ENCODE measurements at places on chromosomes 1 and 21.

- no peak for DNase-seq
These were observed 67.2 kb downstream of the TTLL7 start for GRCh38 chr1:83931658-83932253.

GRCh38 chr1:58621391-58621790, 44.3 kb upstream of the TACSTD2 start:
- no peak for DNase-seq

GRCh38 chr1:59177756-59178155, 119.1 kb upstream of the FGGY start:
- no peak for DNase-seq

GRCh38 chr1:179327196-179327595, 33.6 kb downstream of the SOAT1 start:
- no peak for DNase-seq

DNA sequence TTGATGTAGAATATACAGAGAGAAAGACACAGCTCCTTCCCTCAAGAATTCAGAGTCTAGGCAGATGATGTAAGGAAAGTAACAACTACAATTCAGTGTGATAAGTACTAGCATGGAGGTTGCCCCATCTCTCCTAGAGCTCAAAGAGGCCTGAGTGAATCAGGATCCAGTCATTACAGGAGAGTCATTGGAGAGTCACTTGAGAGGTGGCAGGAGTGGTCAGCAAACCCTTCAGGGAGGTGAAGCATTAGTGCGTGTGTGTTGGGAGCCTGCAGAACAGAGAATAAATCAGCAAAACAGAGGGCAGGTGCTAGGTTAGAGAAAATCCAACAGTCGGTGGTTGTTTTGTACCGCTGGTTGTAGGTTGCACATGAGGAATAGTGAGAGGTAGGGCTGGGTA, 46.1 kb downstream of the GRIK1 start:
- no peak for DNase-seq

- DNase-seq = no peak
These were observed 105.7 kb upstream of the RUNX1 start for GRCh38 chr21:35154788-35155187.

GRCh38 chr1:75053207-75053606, 81.0 kb upstream of the LHX8 start:
- DNase-seq = no peak

DNA sequence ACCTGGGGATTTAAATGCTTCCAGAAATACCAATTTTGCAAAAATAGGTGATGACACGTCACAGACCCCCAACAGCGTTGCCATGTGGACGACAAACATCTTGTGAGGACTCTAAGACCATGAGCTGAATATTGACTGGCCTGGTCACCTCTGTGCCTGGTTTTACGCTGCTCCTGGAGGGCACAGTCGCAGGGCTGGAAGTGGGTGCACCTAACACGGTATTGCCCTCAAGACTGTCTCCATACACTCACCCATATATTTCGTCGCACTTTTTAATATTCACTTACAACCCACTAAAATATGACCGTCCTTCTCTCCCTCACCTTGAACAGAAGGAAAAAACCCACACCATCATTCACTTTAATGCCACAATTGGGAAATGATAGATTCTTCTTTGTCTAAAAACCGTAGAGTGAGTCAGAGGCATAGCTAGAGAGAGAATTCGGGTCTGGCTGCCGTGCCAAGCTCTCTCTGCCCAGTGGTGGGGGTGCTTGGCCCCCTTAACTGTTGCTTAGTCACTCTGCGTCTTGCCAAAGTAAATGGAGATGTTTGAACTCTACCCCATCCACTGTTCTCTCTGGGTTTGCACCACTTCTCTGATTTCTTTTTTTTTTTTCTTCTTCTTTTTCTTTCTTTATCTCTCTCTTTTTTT, 40.8 kb upstream of the UTS2 start:
- no peak for DNase-seq

- DNase-seq = no peak
These were observed 16.0 kb downstream of the DNAJC16 start for GRCh38 chr1:15542388-15543250.

DNA sequence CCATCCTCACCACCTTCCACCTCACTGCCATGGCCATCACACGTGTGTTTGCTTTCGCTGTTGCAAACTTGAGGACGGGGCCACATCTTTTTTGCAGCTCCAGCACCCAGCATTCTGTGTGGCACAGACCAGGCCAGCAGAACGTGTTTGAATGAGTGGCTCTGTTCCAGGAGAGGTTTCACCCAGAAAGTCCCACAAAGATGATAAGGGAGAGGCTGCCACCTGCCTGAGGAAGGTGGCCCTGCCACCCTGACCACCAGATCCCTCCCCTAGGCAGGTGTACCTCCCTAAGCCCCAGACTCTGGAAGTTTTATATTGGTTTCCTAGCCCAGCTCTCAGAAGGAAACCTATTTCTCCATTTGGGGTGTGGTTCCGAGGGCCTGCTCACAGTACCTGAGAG, 252.1 kb downstream of the KAZN start:
- DNase-seq = peak; percentile 30

GRCh38 chr1:175173531-175173930, 19.0 kb downstream of the KIAA0040 start:
- DNase-seq = no peak

GRCh38 chr1:82934074-82934473, 1064.9 kb downstream of the TTLL7 start:
- peak; percentile 1 for DNase-seq

DNA sequence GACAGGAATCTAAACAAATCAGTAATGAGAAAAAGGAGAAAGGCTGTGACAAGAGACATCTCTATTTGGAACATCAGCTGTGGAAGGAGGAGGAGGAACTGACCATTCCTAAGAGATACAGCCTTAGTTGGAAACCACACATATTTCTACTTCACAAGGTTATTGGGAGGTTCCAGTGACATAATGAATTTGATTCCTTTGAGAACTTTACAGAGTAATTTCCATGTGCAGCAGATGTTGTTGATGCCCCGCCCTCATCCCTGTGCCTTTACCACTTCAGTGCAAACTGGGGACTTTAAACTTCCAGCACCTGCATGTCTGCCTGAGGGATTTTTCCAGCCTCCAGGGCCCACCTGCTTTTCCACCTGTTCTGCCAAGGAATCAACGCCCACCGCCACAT, 9.3 kb upstream of the ST6GALNAC5 start:
- no peak for DNase-seq

DNA sequence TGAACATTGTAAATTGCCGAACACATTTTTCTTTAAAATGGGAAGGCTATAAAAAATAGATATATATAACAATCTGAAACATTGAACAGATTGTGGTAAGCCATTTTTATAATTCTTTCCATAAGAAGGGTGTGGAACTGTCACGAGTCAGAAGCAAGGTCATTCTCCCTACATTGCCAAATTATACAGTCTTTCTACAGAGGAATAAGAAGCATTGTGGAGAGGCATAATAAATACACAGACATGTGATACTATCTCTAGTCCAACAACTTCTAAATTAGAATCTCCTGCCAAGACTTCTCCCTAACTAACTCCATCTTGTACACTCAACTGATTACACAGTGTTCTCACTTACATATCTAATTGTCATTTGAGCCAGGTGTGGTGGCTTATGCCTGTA, 227.9 kb downstream of the CENPF start:
- DNase-seq = no peak

DNA sequence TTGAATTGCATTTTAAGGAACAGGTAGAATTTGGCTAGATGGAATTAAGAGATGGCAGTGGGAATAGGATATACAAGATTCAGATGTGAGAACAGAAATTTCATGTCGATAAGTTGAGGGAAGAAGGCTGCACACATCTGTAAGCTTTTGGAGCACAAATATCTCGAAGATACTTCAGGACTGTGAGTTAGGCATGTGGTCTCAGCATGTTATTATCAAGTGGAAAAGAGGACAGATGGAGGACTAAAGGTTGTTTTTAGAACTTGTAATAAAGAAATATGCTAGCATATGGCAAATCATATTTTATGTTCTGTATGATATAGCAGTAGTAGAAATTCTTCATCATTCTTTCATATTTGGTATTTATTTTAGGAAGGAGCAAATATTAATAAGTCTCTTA, 61.5 kb downstream of the KIF1B start:
- no peak for DNase-seq

DNA sequence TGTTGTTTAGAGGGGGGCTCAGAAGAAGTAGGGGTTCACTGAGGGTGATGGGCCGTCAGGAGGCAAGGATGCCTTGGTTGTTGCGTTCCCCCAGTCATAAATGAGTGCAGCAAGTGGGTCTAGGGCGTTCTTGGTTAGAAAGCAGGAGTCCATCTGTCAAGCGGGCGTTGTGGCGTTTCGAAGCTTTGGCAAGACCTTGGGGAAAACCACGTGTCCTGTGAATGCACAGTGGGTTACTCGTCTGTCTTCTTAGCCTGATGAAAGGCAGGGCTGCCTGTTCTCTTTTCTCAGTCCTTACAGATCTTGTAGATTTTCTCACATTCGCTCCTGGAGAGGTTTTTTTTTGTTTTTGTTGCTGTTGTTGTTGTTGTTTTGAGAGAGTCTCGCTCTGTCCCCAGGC, 6.3 kb upstream of the ZNF496 start:
- DNase-seq = no peak

GRCh38 chr1:37814252-37814651, 6.2 kb upstream of the YRDC start:
- DNase-seq = no peak

DNA sequence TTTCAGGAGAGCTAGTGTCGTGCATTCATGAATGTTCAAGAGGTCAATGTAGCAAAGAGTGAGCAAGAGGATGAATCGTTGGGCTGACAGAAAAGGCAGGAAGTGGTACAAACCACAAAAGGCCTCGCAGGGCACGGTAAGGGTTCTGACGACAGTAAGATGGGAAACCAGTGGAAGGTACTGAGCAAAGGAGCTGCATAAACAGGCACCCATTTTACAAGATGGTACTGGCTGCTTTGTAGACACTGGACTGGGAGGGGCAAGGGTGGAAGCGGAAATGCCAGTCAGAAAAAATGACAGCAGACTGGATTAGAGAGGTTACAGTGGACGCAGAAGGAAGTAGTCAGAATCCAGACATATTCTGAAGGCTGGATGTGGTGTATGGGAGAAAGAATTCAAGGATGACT, 123.5 kb downstream of the PTPN14 start:
- peak; percentile 47 for DNase-seq

- DNase-seq = no peak
These were observed 5.0 kb downstream of the RNF11 start for GRCh38 chr1:51241119-51241518.

- no peak for DNase-seq
These were observed 144.0 kb downstream of the PGBD5 start for GRCh38 chr1:230282157-230282556.

DNA sequence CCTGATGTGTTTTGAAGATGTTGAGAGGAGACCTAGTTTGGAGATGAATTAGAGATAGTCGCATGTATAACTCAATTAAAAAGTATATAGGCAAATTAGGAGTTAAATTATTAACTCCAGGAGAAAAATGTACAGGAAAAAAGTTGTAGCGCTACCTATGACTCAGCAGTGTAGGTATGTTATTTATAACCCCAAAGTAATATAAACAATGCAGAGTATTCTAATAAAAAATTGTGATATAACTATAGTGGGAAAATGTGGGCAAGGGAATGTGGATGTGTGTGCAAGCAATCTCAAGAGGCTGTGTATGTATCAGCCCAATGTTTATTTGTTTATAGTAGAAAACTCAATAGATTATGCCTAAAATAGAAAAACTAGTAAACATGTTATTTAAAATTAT, 144.5 kb downstream of the BRINP2 start:
- no peak for DNase-seq

- no peak for DNase-seq
These were observed 620.4 kb upstream of the BEND5 start for GRCh38 chr1:49397086-49397485.

- DNase-seq = no peak
These were observed 333.8 kb downstream of the NEGR1 start for GRCh38 chr1:71948561-71948960.

DNA sequence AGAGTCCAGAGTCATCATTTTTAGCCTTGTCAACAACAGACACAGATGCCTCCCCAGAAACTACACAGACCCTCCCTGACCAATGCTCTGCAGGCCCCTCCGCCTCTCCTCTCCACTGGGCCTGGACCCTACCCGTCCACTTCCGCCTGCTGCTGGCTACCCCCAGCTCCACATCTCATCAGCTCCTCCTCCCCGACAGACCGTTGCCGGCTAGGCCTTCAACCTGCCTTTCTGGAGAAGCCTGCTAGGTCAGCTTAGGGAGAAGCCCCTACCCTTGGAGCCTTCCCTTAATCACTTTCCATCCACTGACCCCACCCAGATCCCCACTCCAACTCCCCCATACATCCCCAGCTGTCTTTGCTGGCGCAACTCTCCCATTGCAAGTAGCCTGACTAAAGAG, 1.4 kb downstream of the TRIM17 start:
- no peak for DNase-seq

DNA sequence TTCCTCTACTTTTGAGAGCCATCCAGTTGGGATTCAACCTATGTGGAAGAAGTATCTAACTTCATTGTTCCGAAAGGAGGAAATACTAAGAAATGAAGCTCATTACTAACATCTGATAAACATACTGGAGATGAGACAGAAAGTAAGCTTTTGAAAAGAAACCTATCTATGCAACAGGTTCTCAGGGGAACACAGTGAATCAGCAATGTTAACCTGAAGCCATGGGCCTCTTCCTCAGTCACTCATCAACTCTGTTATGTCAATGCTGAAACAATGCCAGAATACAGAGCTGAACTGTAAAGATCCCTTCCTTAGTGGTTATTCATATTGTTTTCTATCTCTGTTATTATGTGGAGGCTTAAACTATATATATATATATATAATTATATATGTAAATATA, 55.5 kb upstream of the ESRRG start:
- DNase-seq = no peak

DNA sequence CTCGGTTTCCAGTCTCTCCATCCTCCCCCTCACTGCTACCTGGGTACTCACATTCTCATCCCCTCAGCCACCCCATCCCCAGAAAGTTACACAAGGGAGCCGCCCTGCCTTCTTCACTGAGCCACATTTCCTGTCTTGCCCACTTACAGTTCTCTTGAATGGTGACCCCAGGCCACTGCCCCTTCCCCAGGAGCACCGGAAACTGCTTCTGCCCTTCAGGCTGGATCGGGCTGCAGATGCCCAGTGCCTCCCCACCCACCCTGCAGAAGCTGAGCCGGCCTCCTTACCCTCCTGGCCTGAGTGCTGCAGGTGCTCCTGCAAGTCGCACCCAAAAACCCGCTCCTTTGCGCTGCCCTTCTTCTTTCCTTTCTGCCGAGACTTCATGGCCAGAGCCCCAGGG, 450 bp downstream of the ARHGAP30 start:
- no peak for DNase-seq

DNA sequence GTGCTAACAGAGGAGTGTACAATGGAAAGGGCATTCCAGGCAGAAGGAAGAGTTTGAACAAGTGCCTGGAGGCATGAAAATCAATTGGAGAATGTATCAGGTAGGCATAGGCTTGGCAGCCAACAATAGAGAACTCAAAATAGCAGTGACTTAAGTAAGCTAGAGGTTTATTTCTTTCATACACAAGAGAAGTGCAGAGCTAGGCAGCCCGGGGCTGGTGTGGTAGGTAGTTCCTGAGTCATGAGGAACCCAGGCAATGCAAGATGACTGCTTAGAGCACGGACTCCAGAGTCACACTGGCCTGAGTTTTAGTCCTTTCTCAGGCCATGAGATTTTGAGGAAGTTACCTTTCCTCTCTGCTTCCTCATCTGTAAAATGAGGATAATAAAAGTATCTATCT, 74.8 kb upstream of the LRRN2 start:
- DNase-seq = no peak

- DNase-seq = no peak
These were observed 7.7 kb upstream of the TCP10L start for GRCh38 chr21:32592929-32593502.

Measured in NCI-H510A (cell line).